GM12892 (cell line): ENCODE measurements at places on chromosomes 6 and 20.

GRCh38 chr6:16583144-16583762, 178.0 kb downstream of the ATXN1 start:
- no peak for DNase-seq

GRCh38 chr6:138372711-138373463, 4.8 kb upstream of the SMIM28 start:
- no peak for DNase-seq

DNA sequence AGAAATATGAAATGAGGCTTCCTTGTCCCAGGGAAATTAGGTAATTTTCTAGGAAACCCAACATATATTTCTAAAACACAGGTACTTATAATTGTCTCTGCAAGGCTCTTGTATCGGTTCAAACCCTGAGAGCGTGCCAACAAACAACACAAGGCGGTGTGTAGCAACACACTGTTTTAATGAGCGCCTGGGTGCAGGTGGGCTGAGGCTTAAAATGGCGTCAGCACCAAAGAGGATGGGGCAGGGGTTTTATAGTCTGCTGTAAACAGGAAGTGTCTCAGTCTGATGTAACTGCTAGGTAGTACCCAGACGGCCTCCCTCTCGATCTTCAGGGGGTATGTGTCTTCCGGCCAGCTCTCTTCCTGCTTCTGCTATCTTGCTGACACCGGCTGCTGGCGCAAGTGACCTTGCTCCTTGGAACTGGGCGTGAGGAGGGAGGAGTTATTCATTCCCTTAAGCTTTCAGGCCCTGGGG, 69.7 kb downstream of the EPB41L2 start:
- no peak for DNase-seq

- DNase-seq = no peak
Observed at GRCh38 chr20:64039293-64040160, 3.5 kb downstream of the C20orf204 start.

DNA sequence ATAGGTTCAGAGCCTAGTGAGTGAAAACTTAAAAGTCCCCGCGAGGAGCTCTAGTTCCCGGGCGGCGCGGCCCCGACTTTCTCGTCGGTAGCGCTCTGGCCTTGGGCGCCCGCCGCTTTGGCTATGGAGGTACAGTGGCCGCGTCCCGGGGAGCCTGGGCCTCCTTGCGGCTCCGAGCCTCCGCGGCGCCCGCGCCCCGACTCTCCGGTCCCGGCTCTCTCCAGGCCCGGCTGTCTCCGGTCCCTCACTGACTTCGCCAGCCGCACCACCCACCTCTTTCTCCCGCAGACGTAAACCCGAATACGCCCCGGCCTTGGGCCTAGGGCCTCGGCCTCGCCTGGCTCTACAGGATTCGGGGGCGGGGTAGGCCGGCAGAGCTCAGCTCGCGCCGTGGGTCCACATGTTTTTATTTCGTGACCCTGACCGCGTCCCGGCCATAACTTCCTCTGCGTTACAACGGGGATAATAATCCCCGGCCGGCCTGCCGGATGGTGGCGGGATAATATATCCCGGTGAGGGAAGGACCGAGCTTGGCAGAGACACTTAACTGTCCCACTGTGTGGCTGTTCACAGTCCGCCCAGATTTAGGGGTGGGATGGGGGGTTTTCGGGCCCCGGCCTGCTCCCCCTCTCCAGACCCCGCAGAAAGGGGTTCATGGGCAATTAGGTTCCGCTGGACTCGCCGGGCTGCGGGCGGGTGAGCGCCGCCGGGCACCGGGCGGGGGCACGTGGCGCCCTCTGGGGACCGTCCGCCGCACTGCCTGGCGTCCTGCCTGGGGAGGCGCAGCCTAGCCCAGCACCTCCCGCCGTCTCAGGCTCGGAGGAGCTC, 10.0 kb upstream of the TBX18 start:
- DNase-seq = no peak

GRCh38 chr6:113998811-113999210, 27.9 kb upstream of the HDAC2 start:
- no peak for DNase-seq

DNA sequence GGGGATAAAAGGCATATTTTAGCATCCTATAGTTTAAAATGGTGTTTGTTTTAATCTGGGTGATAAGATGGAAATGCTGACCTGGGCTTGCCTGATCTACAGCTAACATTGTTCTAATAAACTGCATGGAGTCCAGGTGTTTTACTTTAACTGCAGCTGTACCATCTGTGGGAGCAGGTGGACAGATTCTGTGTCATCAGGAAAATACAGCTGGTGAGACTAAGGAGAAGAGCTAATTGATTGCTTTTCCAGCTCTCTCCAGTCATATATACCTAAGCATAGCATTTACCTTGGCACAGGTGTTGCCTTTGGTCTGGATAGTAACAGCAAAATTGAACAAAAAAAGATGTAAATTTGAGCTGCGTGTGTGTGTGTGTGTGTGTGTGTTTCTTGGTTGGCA, 31.6 kb downstream of the CBFA2T2 start:
- no peak for DNase-seq

DNA sequence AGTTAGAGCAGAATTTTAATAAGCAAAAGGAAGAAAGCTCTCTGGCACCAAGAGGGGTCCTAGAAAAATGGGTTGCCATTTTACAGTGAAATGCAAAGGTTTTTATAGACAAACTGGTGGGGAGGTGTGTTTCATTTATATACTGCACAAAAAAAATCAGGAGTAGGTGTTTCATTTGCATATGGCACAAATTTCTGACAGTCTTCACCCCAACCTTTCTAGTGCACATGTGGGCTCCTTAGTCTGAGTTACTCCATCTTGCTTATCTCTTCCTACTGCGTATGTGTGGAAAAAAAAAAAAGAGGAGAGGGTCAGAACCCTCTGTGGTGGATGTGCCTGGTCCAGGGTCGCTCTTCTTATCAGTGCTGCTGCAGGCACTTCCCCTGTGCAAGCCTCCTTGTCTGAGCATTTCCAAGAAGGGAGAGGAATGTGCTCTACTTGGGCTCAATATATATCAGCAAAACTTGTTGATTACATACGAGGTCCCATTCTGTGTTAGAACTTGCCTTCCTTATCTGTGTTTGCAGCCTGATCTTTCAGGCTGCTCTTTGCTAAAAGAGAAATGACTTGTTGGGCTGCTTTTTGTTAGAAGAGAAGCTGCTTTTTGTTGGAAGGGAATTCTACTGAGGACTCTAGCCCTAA, 59.0 kb upstream of the MRAP2 start:
- no peak for DNase-seq

DNA sequence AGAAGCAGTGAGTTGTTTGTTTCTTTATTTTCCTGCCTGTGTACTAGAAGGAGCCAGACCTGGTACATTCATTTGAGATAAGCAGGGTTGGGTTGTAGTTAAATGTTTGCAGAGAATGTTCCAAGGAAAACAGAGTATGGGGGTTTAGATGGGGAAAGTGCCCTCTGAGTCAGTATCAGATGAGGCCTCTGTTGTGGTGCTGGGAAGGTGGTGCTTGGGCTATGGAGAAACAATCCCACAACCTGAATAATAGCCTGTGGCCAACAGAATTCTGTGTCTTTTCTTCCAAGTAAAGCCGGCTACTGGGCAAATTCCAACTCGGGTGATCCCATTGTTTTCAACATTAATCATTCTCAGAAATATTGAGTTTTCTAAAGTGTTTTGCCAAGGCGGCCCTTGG, 109.3 kb downstream of the RNF144B start:
- DNase-seq = no peak

DNA sequence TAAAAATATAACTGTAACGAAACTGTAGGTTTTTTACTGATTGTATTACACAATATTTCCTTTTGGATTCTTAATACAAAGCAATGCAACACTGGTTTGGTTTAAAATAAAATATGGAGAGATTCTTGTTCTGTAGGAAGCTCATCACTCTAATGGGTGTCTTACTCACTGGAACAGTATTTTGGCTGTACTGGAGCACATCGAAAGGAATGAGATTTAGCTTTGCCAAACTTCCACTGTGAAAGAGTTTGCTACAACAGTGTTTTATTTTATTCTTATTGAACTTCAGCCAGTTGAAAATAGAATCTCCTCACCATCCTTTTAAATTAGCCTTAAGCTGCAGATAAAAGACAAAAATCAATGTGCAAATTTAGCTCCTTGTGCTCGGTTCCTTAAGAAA, 230.7 kb upstream of the QKI start:
- DNase-seq = no peak

- no peak for DNase-seq
Observed at GRCh38 chr6:152630832-152631231, 6.3 kb downstream of the SYNE1 start.

DNA sequence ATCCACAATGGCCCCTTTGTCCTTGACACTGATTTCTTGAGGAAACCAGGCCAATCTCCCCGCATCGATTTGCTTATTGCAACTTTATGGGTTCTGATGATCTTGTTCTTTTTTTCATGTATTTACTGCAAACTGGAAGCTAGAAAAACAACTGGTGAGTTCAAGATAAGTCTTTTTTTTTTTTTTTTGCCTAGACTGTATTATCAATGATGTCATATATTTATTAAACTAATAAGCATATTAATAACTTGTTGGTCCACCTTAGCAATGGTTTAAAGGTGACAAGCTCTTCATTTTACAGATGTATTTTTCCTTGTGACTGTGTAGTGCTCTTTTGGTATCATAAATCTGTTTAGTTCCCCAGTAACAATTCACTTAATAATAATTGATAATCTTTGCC, 79.0 kb upstream of the NOX3 start:
- DNase-seq = no peak

- no peak for DNase-seq
Observed at GRCh38 chr6:30061858-30062458, 893 bp downstream of the POLR1H start.

DNA sequence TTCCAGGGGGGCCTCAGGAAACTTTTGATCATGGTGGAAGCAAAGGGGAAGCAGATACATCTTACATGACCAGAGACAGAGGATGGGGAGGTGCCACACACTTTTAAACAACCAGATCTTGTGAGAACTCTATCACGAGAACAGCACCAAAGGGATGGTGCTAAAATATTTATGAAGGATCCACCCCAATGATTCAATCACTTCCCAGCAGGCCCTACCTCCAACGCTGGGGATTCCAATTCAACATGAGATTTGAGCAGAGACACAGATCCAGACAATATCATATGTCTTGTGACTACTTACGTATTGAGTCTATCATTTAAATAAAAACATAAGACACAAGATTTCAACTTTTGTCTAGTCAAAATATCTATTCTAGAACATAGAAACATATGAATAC, 351.9 kb downstream of the EPM2A start:
- no peak for DNase-seq

DNA sequence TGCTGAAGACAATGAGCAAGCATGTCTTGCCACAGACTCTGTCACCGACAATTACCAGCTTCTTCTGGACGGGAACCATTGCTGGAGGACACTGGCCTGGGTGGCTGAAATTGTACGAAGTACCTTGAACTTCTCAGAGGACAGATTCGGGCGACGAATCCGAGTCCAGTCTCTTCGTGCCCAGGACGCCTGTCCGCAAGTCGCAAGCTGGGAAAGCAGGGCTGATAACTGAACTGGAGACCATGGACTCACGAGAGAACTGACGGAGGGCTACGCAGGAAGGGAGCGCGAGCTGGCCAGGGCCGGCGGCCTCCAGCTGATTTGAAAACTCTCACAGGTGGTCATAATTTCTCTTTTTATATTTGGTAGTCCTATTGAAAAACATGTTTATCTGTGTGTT, 1229.5 kb upstream of the MAP3K7 start:
- DNase-seq = no peak

DNA sequence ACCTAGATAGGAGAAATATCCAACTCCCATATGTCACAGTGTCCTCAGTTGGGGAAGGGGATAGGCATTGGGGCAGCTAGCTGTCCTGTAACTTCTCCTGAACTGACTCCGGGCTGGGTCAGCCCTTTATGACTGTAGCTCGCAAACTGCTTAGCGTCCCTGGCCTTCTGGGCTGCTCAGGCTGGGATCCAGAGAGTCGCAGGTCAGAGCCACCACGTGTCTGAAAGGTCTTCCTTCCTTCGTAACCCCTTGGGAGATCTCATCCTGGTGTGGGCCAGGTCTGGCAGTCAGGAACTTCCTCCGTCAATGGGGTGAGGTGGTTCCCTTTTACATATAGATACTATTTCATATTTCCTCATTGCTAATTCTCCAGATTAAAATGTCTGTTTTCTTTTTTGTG, 28.8 kb upstream of the HINT3 start:
- DNase-seq = no peak

- DNase-seq = no peak
Observed at GRCh38 chr20:10741060-10741459, 67.3 kb upstream of the JAG1 start.

DNA sequence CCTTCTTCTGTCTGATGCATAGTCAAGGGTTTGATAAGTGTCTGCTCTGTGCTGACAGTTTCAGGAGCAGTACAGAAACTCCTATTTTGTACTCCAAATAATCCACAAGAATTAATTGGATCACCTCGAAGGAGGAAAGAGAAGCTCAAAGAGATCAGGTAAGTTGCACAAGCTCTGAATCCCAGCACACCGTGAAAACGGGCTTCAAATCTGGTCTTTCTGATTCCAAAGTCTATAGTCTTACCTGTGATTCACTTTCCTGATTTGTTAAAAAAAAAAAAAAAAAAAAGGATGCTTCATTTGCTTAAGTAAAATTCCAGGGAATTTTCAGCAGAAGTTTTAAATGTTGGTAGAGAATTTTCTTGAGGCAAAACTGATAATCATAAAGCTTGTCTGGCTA, 155.8 kb upstream of the ESR1 start:
- no peak for DNase-seq

DNA sequence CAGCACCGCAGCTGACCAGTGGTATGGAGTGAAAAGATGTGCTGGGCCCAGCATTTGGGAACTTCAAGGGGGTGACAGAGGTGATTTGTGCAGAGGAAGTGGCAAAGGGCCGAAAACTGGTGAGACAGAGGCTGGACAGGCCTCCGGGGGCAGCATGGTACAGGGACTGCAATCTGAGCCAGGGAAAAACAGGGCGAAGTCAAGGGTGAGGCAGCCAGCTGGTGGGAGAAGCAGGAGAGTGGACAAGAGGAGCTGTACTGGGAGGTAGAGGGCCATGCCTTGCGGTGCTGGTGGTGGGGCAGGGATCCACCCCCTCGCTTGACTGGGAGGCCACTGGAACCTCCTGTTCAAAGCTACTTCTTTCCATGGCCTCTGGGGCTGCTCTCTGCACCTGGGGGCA, 7.3 kb upstream of the GFRA4 start:
- DNase-seq = no peak

GRCh38 chr6:11727998-11728961, 50.3 kb downstream of the ADTRP start:
- DNase-seq = no peak

DNA sequence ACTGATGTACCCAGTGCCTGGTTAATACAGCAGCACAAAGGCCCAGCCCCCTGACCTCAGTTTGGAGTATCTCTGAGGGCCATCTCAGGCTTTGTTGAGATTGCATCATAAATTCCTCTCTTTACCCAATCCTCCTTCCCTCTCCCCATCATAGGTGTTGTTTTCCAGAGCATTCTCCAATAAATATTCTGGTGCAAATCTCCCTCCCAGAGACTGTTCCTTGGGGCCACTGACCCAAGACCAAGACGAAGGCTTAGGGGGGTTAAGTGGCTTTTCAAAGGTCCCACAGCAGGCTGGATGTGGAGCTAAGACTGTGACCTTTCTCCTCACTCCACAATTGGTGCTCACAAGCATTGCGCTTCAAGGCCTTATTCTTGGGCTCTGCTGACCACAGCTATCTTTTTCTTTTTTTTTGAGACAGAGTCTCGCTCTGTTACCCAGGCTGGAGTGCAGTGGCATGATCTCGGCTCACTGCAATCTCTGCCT, 72.4 kb upstream of the ZMYND8 start:
- no peak for DNase-seq

- no peak for DNase-seq
Observed at GRCh38 chr6:118704915-118705314, 53.5 kb upstream of the CEP85L start.

- no peak for DNase-seq
Observed at GRCh38 chr6:125174626-125175025, 21.1 kb downstream of the TPD52L1 start.
